ENCODE measurements at places on chromosomes 2 and 18.

- no peak for DNase-seq
Observed at GRCh38 chr18:11219571-11219970, 70.2 kb upstream of the PIEZO2 start.

- DNase-seq, result no peak
Observed at GRCh38 chr2:71528131-71528591, 74.8 kb downstream of the DYSF start.

- no peak for DNase-seq
Observed at GRCh38 chr2:11152591-11152990, 2.7 kb upstream of the SLC66A3 start.

- peak; percentile 26 for DNase-seq
Observed at GRCh38 chr18:9753846-9754245, 45.7 kb downstream of the RAB31 start.

- no peak for DNase-seq
Observed at GRCh38 chr2:2769481-2770431, 438.7 kb upstream of the MYT1L start.

- no peak for DNase-seq
Observed at GRCh38 chr2:168858146-168858545, 32.1 kb downstream of the SPC25 start.

DNA sequence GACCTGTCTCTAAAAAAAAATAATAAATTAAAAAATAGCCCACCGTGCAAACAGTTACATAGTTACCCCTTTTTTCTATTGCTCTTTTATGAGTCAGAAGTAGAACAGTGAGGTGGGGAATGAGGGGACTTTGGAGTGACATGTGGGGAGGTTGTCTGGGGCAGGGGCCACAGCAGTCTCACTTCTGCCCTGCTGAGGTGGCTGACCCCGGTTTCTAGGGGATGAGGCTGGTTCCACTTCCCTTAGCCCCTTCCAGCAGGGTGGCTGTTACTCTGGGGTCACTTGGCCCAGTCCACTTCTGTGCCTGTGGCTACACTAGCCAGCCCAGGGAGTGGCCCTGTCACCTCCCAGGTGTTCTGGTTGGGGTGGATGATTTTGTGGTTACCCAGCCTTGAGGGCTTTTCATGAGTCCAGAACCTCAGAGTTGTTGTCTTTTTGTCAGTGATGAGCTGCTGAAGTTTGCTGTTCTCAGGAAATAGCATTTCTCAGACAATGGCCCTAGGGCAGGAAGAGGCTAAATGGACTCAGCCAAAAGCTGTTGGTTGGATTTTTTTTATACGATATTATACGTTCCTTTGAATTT lies 28.0 kb upstream of the SCLY start:
- DNase-seq, result no peak

DNA sequence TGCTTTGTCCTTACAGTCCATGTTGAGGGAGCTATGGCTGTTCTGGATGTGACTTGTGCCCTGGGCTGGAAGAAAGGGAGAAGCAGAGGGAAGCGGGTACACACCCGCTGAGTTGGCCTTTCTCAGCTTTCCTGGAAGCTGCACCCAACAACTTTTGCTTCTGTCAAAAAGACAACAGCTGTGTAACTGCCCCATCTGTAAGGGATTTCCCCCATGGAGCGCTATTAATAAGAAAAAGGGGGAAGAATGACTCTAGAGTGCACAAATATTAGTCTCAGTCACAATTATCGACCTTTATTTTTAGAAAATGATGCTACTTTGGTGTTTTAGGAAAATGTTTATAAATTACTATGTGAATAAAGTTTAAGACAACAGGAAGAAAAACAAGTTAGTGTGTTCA lies 368.3 kb downstream of the RAD51AP2 start:
- no peak for DNase-seq

DNA sequence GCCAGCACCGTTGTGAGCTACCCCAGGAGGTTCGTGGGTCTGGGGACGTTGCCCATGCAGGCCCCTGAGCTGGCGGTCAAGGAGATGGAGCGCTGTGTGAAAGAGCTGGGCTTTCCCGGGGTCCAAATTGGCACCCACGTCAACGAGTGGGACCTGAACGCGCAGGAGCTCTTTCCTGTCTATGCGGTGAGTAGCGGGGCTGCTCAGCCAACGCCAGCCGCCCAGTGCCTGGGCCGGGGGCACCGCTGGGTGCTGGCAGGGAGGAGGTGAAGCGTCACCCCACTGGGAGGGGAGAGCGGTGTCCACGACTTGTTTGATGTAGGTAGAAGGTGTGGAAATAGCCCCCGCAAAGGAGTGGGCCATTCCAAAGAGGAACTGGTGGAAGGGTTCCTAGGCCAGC lies 25.0 kb downstream of the ACMSD start:
- DNase-seq, result no peak

- no peak for DNase-seq
Observed at GRCh38 chr2:136404176-136404575, 286.2 kb upstream of the CXCR4 start.

GRCh38 chr2:147076634-147077033 lies 768.2 kb upstream of the ACVR2A start:
- no peak for DNase-seq

DNA sequence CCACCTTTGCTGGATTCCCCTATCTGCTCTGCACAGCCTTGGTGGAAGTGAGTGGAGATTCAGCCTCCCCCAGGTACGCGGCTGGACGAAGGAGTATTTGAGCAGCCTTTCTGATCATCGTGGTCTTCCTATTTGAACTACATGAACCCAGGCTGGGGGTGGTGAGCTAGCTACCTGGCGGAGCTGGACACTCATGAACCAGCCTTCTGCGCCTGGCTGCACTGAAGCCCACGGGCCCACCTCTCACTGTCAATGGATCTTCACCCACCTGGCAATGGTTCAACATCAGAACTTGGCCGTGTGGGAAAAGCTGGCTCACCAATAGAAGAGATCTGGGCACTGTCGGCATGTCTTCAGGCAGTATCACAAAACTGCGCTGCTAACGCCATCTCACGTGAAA lies 35.4 kb downstream of the ANKMY1 start:
- no peak for DNase-seq

DNA sequence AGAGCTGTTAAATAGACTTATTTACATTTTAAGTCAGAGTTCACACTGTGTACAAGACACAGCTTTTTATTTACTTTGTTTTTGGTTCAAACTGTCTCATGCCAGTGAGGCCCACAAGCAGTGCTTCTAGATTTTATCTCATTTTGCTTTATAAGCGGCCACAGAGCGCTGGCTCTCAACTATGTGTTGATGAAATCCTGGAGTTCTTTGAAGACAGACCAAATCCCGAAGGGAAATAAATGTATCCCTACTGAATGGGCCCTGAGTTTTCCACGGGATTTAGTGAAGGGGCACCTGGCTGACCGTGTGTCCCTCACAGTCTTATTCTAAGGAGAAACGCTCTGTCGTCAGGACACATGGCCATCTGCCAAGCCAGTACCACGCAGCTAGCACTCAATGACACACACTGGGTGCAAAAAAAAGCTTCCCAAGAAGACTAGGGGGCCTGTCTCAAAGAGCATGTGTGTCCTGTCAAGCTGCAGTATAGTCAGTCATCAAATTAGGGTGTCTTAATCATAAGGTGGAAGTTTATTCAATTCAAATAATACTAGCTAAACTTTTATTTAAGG lies 23.4 kb downstream of the LYPD1 start:
- DNase-seq, result no peak

- no peak for DNase-seq
Observed at GRCh38 chr2:120346667-120347358, 877 bp downstream of the INHBB start.

- no peak for DNase-seq
Observed at GRCh38 chr2:196205881-196206435, 34.6 kb upstream of the STK17B start.

DNA sequence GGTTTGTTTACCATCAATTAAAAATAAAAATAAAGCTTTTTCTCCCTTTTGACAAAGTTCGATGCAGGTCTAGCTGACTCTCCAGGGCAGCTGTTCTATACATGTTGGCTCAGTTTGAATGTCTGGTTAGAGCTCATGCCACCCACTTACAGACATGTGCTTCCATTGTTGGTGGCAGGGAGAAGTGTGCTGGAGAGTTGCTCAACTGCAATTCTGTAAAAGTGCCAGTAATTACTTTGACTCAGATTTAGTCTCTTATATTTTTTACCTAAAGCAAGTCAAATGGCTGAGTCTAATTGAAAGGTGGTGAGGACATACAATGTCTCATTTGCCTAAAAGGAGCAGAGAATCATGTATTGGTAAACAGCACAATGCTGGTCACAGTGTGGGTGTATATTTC lies 609.1 kb upstream of the SYT4 start:
- no peak for DNase-seq

DNA sequence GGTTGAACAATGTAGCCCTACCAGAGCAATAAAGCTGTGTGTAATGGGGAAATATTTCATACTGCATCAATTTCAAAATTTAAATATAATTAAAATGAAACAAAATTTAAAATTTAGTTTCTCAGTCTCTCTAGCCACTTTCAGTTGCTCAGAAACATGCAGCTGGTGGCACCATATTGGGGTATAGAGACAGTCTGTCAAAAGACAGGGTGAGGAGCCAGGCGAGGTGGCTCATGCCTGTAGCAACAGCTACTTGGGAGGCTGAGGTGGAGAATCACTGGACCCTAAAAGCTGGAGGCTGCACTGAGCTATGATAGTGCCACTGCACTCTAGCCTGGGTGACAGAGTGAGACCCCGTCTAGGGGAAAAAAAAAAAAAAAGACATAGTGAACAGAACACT lies 20.1 kb downstream of the ANXA4 start:
- no peak for DNase-seq

DNA sequence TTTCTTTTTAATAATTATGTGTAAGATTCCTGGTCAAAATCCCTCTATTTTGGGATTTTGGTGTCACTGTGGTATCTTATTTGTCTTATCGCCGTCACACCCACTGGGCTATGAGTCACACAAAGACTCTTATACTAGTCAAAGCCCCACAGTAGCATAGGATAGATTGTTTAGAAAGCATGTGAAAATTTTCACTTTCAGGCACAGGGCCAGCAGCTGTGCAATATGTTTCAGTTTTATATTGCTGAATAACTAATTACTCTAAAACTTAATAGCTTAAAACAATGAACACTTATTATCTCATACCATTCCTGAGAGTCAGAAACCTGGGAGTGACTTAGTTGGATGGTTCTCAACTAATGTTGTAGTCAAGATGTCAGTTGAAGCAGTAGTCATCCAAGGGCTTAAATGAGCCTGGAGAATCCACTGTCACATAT lies 24.0 kb downstream of the CFAP210 start:
- no peak for DNase-seq

DNA sequence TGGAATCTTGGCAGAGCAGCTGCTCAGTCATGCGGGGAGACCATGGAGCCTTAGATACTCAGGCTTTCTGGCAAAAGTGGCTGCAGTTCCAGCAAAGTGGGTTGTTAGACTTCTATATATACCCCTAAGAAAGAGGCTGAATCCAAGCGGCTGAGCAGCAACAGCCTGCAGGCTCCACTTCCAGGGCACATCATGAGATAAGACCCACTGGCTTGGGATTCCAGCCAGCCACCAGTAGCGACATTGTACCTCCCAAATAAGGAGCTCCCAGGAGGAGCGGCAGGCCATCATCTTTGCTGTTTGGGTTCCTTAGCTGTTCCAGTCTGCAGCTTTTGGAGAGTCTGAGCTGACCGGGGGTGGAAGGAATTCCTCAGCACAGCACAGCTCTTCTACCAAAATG lies 150.3 kb upstream of the ST6GAL2 start:
- DNase-seq, result no peak

- no peak for DNase-seq
Observed at GRCh38 chr2:208186893-208187292, 2.9 kb downstream of the C2orf80 start.
